ENCODE measurements at places on chromosomes 6 and 20. TPM values are rescaled to one million over a fixed set of nuclear protein-coding genes. Genes with fewer than 3 reads are reported as not detected.

The CFAP206 gene
- total RNA-seq, result 0.13 TPM

The TGM6 gene
- not detected for total RNA-seq

The SIRPB1 gene
- 0.51 TPM for total RNA-seq

The FKBP1C gene
- 2.3 TPM for total RNA-seq

The NRSN1 gene
- total RNA-seq, result not detected

The MOG gene
- not detected for total RNA-seq

The TINAG gene
- not detected for total RNA-seq

The ARMC12 gene
- total RNA-seq, result 0.48 TPM

The ENPP1 gene
- total RNA-seq, result 1.2 TPM
